ENCODE measurements at places on chromosomes 4 and X. TPM values are rescaled to one million over a fixed set of nuclear protein-coding genes. Genes with fewer than 3 reads are reported as not detected.

The TMEM192 gene
- 7.3 TPM for total RNA-seq

The MTNR1A gene
- not detected for total RNA-seq

The POU4F2 gene
- 0.03 TPM for total RNA-seq

The SCD5 gene
- 6.6 TPM for total RNA-seq

The CSN1S1 gene
- total RNA-seq, result not detected

The SPANXC gene
- 15.4 TPM for total RNA-seq

The GPR34 gene
- not detected for total RNA-seq
